MG63 (cell line): ENCODE measurements at places on chromosomes 5 and 9. TPM values are rescaled to one million over a fixed set of nuclear protein-coding genes. Genes with fewer than 3 reads are reported as not detected.

Gene MLANA
- not detected in 2 replicates for total RNA-seq

Gene HMMR
- total RNA-seq, result 73.4 and 102 TPM in 2 replicates

Gene TRAF1
- 0.67 and 0.79 TPM in 2 replicates for total RNA-seq

Gene STKLD1
- not detected in 2 replicates for total RNA-seq

Gene WHRN
- 1.9 and 2.1 TPM in 2 replicates for total RNA-seq

Gene HTR1A
- total RNA-seq, result not detected in 2 replicates

Gene SPRY4
- total RNA-seq, result 3.9 and 5.5 TPM in 2 replicates

Gene SHC3
- total RNA-seq, result 0.69 TPM in 1 of 2 replicates, not detected in the other

DNA sequence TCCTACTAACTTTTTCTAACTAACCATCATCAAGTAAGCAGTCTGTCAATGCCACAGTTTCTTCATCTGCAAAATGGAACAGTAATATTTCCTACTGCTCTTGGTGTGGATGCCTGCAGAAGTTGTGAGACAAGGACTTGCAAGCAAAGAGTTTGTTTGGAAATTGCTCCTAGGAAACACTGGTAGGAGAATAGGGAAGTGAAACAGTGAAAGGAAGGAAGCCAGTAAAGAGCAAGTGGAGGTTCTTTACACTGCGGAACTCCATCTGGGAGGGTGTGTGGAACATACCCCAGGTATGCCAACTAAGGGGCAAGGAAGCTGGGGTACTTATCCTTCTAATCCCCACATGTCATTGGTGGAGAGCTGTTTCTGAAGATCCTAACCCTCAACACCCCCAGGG, 119.9 kb downstream of the FOXD1 start:
- DNase-seq, result no peak

GRCh38 chr9:35114840-35115628, 628 bp downstream of the ATOSB start:
- DNase-seq, result peak; percentile 46

DNA sequence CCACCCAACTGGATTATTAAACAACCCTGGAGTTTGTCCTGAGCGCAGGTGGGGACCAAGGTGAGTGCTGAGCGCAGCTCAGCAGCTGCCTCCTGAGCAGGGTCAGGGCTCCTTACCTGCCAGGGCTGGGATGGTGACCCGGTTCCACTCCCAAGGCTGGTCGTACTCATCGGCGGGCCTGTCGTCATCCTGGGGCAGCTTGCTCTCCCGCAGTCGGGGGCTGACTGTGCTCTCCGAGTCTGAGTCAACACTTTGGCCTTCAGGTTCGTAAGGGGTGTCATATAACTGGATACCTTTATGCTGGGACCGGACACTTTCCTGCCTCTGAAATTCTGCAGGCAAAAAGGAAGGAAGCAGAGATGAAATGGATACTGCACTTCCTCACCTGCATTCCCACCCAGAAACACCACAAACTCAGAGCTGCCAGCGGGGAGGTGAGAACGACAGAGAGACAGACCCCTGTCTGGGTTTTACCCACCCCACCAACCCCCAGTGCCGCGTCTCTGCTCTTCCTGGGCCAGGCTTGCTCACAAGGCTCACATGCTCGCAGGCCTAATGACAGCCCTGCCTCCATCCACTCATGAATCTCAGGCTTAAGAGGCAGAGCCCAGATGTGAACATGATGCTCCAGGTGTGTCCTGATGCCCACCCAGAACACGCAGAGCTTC, 70.7 kb upstream of the SLC25A51 start:
- DNase-seq, result no peak

- DNase-seq, result no peak
These were observed 230 bp downstream of the SLC44A1 start for GRCh38 chr9:105244734-105245028.

DNA sequence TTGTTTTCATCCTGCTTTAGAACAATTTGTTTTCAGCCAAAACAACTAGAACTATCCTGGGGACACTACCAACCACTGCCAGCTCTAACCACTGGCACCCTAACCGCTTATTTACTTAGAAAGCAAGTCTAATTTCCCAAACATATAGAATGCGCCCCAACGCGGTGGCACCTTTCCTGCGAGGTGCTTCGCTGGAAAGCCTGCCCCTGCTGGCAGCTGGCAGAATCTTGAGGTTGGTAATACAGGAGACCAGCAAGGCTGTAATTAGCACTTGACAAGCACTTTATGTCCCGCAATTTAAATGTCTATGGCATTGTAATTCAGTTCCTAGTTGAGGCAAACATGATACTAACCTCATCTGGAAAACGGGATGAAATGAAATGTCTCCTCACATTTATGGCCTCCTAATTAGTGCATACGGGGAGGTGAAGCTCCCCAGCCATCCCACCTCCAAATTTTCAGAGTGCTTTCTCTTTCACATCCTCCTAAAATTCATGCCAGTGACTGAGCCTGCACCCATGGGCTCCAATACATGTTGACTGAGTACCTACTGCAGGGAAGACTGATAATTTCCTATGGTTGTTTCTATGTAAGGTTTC, 30.4 kb downstream of the GABBR2 start:
- no peak for DNase-seq

DNA sequence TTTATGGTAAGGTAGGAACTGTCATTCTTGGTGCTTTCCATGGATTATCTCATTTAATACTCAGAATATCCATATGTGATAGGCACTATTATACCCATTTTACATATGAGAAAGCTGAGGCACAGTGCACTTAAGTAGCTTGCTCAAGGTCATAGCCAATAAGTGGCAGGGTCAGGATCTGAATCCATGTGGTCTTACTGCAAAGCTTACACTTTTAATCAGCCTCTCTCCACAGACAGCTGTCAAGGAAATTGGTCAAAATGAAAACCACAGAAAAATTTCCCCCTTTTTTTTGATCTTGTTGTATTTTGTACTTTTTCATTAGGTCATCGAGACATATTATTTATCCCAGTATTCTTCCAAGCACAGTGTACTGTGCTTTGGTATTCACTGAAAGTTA, 78.5 kb downstream of the ERCC6L2 start:
- no peak for DNase-seq

DNA sequence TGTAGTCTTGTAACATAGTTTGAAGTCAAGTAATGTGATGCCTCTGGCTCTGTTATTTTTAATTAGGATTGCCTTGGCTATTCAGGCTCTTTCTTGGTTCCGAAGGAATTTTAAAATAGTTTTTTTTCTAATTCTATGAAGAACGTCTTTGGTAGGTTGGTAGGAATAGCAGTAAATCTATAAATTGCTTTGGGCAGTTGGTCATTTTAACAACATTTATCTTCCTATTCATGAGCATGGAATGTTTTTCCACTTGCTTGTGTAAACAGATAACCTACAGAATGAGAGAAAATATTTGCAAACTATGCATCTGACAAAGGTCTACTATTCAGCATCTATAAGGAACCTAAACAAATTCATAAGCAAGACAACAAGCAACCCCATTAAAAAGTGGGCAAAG, 173.2 kb upstream of the TRPC7 start:
- no peak for DNase-seq

- no peak for DNase-seq
These were observed 2.5 kb upstream of the GNG10 start for GRCh38 chr9:111658943-111659342.

DNA sequence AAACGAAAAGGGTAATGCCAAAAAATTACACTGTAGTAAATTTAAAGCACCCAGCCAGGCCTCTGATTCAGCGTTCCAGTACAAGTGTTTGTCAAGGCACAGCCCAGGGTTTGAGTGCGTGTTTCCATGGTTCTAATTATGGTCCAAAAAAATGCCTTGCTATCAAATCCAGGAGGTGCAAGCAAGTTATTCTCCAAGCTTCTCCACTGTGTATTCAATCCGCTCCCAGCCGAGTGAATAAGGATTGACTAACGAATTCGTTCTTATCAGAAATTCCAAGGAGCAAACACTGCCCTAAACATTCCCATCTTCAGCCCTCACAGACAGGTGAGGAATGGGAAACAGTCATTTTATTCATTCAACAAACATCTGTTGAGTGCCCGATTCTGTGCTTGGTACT, 103.3 kb upstream of the WWC1 start:
- no peak for DNase-seq

GRCh38 chr5:117195076-117195475, 620.5 kb upstream of the SEMA6A start:
- DNase-seq, result no peak

- no peak for DNase-seq
These were observed 18.5 kb upstream of the GLIS3 start for GRCh38 chr9:4318326-4318725.

- no peak for DNase-seq
These were observed 676.5 kb downstream of the DMRTA1 start for GRCh38 chr9:23123048-23123632.

DNA sequence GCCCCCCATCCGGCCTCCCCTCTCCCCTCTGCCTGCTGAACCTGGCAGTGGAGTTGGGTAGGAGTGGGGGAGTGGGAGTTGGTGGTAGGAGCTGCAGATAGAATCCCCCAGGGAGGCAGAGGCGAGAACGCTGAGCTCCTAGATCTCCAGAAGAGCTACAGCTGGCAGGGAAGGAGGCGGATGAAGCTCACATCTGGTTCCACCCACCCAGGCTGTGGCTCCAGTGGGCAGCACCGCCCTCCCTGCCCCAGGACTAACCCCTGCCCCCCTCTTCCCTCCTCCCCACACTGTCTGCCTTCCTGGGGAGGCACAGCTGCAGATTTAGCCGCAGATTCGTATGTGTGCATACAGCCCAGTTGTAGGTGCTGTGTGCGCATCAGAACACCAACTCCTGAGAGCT, 34.2 kb downstream of the C9orf50 start:
- no peak for DNase-seq
